Stimulated activated CD8-positive, alpha-beta memory T cell treated with anti-CD3 and anti-CD28 coated beads, Interleukin-15, amount 100 ng/mL, for 48 hours (primary cell): ENCODE measurements at places on chromosomes 12 and 14.

DNA sequence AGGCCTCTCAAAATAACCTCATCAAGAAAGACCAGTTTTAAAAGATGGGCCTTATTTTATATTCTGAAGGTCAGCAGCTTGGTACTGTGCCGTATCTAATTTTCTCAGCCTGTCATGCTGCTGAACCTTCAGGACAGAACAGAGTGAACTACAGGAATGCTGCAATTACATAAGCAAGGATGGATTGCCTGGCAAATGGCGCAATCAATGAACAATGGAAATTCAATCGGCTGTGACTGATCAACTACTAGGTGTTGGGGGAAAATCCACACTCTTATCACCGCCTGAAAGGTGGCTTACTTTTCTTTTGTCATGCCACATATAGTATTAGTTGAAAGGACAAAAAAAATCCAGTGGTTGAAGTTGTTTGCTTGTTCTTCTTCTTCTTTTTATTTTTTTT, 8.5 kb downstream of the ACSS3 start:
- DNase-seq: no peak

- DNase-seq: no peak
Measured at GRCh38 chr14:63982156-63982555, 129.4 kb downstream of the SYNE2 start.

DNA sequence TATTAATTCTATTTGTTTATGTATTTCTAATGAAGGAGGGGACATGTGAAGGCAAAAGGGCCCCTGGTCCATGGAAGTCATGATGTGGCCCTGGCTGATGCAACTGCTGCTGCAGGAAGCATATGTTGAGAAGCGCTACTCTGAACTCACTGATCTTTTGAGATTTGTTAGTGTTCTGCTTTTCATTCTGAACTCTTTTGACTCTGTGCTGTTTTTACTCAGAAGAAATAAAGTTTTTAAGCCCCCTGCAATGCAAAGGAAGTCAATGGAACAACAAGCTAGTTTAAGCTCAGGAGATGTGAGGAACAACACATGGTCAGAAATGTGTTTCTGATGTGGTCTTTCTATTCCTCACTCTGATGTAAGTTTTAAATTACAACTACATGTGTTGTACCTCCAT, 88.9 kb upstream of the BTG1 start:
- no peak for DNase-seq

DNA sequence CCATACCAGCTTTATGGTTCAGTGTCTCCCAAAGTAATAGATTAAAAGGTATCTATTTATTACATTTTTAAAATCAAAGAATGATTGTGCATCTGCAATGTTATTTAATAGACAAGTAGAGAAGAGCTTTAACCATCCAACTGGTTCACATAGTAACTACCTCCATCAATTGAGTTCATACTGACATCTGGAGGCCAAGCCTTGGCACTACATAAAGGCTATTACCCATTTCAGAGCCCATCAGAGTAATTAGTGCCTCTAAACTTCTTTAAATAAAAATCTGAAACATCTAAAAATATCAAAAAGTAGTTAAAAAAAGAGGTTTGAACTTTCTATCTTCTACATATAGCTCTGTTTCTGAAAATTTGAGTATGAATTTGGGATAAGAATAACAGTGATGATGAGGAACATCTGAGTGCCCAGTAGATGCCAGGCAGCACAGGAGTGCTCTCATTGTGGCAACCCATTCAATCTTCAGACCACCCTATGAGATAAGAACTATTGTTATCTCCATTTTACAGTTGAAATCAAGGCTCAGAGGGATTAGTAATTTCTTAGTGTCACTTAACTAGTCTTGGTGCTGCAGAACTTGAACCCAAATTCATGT, 132.9 kb upstream of the DAAM1 start:
- no peak for DNase-seq

DNA sequence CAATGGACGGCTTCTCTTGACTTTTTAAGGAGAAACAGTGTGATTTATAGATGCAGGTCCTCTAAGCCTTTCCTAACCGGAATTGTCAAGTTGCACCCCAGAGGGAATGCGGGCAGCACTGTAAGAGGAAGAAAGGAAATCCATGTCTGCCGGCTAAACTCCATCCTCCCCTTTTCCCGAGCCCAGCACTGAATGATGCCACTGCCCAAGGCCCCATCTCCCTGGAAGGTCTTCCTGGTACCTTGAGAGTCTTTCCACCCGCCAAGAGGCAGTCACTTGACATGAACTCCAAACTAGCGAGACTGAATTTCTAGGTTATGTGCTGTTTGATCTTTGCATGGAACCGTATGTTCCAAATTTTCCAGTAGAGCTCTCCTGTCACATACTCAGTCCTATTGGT, 313.4 kb upstream of the FKBP4 start:
- DNase-seq: no peak

GRCh38 chr12:110062241-110062640, 13.9 kb upstream of the C12orf76 start:
- no peak for DNase-seq

DNA sequence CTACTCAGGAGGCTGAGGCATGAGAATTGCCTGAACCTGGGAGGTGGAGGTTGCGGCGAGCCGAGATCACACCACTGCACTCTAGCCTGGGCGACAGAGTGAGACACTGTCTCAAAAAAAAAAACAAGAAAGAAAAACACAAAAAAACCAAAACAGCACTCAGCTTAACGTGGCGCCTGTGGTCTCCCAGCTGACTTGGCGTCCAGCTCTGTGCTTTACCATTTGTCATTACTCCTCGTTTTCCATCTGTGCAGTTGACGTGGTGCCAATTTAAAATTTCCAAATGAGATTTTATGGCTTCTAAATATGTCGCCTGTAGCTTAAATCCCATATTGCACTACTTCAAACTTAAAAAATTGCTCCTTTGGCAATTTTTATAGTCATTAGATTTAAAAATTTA, 2.0 kb downstream of the MGP start:
- DNase-seq: no peak

DNA sequence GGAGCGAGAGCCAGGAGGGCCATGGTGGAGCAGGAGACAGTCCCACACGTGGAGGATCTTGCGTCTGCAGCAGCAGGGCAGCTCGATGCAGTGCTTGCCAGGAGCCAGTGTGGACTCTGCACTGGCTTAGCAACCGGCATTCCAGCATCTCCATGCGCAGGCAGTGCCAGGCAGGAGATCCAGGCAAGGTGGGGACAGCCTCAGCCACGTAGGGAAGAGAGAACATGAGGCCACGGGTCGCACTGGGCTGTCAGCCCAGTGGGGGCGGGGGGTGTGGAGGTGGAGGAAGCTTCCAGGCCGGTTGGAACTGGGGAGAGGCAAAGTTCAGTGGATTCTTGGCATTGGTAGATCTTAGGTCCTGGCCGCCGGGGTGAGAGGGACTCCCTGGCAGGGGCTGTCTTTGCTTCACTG, 121.0 kb upstream of the EVL start:
- no peak for DNase-seq

DNA sequence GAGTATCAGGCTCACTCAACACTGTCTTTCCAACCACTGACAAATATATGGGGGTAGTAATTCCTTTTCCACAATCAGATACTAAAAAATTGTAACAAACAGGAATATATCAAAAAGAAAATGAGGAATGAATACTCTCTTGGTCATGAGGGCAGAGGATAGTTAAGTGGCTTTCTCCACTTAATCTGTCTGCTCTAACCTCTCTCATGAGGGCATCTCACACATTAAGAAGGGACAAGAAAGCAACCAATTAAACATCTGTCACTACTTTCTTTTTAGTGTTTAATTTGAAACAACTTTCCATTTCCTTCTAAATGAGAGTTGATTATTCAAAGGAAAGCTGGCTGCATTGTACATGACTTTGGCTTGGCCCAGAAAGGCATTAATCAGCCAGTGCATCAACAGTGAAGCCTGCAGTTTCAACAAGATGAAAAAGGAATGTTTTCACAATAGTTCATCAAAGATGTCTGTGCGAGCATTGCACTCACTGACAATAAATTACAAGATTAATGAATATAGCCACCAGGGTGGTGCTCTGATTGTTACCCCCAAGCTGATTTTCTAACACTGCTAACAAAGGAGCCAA, 142.0 kb downstream of the SEC23A start:
- no peak for DNase-seq

DNA sequence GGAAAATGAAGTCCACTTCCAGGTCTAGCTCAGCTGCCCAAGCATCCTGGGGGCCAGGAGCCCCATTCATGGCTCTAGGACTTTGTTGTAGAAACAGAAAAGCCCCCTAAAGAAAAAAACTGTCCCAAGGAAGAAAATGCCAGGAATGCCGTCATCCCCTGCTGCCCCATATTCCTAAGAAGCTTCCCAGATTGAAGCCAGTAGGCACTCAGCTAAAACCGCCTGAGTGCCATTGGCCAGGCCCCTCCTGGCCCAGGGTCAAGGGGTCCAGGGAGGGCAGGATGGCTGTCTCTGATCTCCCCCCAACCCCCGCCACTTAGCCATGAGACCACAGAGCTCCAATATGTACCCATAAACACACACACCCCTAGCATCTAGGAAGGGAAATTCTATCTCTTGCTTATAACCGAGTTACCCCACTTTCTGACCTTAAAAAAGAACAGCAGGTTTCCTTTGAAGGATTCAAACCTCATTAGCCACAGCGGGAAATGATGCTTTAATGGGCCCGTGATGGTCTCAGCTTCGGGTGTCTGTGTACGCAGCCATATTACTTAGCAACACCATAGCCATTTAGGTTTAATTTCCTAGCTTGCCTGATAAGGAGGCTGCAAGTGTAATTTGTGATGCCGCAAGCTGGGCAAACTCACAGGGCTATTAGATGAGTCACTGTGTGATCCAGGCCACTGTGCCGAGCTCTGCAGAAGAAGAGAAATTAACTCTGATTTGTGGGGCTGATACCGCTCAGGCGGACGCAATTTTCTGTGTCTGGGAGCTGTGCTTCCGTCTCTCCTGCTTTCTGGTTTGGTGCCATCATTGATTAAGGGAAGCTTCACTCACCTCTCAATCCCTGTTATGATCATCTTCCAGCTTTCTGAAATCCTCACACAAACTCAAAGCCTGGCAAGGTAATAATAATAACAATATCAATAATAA, 84.2 kb downstream of the GCH1 start:
- DNase-seq: no peak

GRCh38 chr12:56634837-56635791, 5.0 kb upstream of the BAZ2A start:
- peak; percentile 56 for DNase-seq

DNA sequence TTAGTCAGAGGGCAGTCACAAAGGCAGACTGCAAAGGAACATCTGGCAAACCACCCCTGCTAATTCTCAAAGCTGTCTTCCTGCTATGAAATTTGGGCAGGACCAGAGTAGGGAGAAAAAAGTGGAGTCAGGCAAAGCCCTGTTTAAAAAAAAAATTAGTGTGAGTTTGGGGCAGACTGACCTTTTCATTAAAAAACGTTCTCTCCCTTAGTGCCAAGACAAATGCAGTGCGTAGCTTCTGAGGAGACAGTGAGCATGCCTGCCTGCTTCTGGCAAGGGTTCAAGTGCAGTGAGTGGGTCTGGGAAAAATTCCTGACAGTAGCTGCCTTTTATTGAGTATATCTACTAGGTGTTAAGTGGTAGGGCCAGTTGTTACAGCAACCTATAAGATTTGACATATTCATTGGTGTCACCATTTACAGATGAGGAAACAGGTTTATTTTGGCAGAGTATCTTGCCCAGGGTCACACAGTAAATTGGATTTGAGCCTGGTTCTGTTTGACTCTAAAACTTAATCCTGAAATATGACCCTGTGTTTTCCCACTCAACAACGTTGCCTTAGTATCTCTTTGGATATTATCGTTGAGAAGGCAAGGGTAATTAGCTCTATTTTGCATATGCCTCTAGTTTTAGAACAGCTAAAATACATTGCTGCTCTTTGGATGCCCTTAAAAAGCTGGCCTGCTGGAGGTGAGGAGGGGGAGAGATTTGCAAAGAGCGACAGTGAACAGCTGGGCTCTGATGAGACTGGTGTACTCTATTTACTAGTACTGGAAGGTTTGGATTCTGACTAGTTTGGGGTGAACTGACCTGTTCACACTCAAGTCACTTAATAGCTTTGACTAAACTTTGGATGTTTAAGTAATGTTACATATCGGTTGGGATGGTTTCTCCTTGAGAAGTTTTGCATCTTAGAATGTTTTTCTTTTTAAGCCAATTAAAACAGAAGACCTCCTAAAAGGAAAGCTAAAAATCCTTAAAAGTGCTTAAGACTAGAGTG, 72.8 kb downstream of the PAPOLA start:
- no peak for DNase-seq

GRCh38 chr14:60085085-60085484, 6.6 kb upstream of the PCNX4 start:
- DNase-seq: no peak

DNA sequence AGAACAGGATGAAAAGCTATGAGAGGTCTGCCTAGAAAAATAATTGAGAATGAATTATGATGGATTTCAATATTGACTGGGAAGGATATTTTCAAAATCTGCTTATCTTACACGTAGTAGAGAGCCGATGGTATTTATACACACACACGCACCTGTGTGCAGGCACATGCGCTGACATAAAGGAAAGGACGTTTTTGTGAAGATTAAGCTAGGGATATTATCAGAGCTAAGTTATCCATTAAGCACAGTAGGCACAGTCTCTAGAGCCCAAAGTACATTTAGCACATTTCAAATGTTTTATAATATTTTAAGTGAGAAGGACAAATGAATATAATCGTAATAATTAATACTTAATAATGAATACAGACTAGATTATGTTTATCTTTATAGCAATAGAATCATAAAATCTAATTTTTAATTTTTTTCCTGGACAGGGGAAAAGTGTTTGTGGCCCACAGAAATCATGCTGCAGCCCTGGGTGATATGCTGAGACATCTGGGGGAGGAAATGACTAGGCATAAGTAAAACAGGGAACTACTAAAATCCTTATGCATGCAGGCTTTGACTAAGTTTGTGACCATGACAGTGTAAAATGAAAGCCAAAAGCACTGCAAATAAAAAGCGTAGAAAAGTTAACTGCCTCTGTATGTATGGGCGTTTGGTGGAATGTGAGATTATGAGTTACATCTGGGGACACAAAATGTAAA, 146.1 kb downstream of the KITLG start:
- no peak for DNase-seq
